ENCODE measurements at places on chromosomes 1 and 21.

GRCh38 chr1:61348025-61348665, 265.8 kb downstream of the NFIA start:
- no peak for DNase-seq

DNA sequence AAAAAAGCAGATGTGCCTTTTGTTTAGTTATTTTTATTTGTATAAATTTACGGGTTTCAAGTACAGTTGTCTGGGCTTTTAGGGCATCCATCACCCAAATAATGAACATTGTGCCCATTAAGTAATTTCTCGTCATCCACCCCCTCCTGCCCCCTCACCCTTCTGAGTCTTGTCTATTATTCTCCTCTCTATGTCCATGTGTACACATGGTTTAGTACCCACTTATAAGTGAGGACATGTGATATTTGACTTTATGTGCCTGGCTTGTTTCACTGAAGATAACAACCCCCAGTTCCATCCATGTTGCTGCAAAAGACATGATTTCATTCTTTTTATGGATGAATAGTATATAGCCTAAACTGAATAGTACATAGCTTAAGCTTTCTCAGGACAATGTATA, 189.2 kb downstream of the ZP4 start:
- no peak for DNase-seq

- no peak for DNase-seq
Measured at GRCh38 chr1:7576946-7577657, 194.0 kb upstream of the VAMP3 start.

- no peak for DNase-seq
Measured at GRCh38 chr1:25800703-25801377, 847 bp downstream of the SELENON start.

DNA sequence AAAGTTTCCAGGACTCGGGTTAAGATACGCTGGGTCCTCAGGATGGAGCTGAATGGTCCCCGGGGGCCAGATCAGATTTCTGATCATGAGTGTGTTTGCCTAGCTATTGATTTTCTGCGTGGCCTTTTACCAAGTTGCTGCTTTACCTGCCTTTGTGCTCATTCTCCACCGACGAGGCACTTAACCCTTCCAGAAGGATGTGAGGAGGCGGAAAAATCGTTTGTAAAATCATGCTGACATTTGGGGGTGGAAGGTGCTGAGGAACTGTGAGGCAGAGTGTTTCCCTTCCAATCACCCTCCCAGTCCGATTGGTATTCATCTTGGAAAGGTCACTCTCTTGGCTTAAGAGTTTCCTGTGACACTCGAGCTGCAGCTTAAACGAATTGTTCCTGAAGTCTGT, 337.1 kb upstream of the KAZN start:
- DNase-seq, result no peak

- DNase-seq, result no peak
Measured at GRCh38 chr21:23900727-23901126, 1706.6 kb downstream of the MRPL39 start.

DNA sequence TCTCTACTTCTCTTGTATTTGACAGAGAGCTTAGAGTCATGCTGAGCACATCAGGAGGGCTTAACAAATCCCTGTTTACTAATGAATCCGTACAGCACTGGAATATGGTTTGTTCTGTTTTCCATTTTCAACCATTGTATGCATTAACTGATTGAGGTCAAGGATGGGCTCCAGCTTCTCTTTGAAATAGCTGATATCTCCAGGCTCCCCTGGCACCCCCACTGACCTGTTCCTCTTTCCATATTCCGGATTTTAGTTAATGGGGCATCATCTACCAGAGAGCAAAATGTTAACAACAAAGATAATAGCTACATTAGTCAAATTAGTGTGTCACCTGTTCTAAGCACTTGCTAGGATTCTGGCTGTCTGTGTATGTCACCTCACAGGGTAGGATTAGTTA, 57.6 kb downstream of the NENF start:
- DNase-seq, result no peak

DNA sequence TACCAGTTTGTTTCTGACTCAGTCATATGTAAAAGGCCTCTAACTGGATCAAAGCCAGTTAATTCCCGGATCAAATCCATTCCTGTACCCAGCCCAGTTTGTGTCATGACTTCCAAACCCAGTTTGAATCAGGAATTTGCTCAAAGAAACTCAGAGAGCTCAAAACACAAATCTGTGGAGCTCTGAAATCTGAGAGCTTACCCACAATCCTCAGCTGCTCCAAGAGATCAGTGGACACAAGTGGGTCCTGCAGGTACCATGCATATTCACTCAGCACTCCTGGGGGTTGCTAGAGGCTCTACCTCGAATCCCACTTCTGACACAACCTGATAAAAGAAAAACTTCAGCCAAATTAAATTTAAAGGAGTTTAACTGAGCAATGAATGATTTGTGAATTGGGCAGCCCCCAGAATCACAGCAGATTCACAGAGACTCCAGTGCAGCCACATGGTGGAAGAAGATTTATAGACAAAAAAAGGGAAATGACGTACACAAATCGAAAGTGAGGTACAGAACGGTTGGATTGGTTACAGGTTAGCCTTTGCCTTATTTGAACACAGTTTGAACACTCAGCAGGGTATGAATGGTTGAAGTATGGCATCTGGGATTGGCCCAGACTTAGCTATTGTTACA, 11.9 kb upstream of the MRPL55 start:
- no peak for DNase-seq

GRCh38 chr1:154593390-154593789, 14.6 kb downstream of the ADAR start:
- no peak for DNase-seq

DNA sequence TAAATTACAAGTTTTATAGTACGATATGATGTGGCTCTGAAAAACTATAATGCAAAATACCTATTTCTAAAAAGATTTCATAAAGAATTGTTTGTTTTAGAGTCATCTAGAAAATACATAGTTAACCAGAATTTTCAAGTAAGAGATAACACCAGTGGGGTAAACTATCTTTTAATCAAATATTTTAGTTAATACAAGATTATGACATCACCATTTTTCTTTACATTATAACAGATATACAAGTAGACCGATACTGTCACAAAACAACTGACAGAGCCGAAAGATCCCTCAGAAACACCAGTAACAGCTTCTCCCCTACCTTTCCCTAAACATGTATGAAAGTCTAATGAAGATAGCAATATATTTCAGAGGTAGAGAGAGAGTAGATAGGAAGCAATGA, 54.2 kb downstream of the EPS15 start:
- DNase-seq, result no peak

- no peak for DNase-seq
Measured at GRCh38 chr1:13675151-13675651, 24.8 kb upstream of the PRDM2 start.

- no peak for DNase-seq
Measured at GRCh38 chr1:84344286-84344685, 42.8 kb downstream of the SAMD13 start.

DNA sequence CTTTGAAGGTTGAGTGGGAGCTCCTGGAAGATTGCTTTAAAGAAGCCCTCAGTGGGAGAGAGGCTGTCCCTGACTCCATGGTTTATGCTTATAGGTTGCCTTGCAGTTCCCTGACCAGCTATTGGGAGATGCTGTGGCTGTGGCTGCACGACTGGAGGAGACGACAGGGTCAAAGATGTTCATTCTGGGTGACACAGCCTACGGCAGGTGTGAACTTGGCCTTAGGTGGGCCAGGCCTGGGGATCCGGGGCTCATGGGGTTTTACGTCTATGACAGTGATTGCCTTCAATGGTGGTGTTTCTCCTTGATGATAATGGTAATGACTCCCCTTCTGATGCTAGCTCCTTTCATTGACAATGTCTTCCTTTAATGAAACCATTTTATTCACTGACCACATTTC, 692 bp downstream of the DPH2 start:
- no peak for DNase-seq

- DNase-seq, result peak; percentile 69
Measured at GRCh38 chr1:9629445-9630201, 21.9 kb upstream of the PIK3CD start.

- DNase-seq, result no peak
Measured at GRCh38 chr21:33308586-33309490, 15.9 kb upstream of the IFNAR1 start.

GRCh38 chr1:59139396-59139795, 157.5 kb upstream of the FGGY start:
- DNase-seq, result no peak

- DNase-seq, result no peak
Measured at GRCh38 chr1:13756557-13757315, 56.7 kb downstream of the PRDM2 start.

- no peak for DNase-seq
Measured at GRCh38 chr1:33237579-33237978, 18.7 kb upstream of the ZNF362 start.

DNA sequence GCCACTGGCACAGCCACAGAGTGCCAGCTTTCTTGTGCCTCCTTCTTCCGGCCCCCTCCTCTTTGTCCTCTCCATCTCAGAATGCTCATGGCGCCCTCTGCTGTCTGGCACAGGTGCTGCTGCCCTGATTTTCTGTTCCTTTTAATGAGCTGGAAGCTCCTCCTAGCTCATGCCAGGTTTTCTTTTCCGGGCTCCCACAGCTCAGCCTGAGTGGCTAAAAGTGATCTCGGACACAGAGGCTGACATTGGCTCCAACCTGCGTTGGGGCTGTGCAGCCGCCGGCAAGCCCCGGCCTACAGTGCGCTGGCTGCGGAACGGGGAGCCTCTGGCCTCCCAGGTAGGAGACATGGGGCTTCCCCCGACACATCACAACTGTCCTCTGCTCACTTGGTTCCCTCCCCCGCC, 18.7 kb downstream of the CNTN2 start:
- DNase-seq, result peak; percentile 49

GRCh38 chr1:24935615-24936484, 5.8 kb upstream of the RUNX3 start:
- no peak for DNase-seq

DNA sequence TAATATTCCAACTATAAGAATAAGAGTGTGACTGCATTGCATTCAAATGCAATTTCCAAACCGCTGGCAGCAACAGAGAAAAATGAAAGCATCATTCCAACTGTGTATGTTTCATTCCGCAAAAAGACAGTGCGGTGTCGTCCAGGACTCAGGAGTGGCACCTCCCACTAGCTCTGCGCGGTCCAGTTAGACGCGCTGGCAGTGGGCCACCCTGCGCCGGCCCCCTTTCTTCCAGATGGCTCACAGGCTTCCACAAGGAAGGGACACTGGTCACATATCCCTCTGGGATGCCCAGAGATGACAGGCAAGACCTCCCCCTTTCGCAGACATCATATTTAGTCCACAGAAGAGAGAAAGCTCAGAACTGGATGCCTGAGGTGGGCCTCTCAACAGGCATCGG, 11.9 kb downstream of the WRAP73 start:
- DNase-seq, result no peak

GRCh38 chr1:177897998-177898654, 71.7 kb downstream of the SEC16B start:
- no peak for DNase-seq

DNA sequence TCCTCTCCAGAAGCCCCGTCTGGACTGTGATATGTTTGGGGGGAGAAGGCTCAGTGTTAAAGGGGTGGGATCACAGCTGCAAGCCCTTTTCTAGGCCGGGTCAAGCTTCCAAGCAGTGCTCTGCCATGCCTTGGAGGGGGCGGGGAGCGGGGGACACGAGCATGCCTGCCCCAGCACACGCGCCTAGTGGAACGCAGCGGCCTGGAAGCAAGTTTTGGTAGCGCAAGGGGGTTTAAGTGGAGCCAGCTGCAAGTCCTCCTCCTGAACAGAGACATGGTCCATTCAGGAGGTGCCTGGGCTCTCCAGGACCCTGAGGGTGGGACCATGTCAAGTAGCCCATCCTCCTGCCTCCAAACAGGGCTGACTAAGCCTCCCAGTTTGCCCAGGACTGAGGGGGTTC, 112.2 kb downstream of the CASZ1 start:
- DNase-seq, result no peak

DNA sequence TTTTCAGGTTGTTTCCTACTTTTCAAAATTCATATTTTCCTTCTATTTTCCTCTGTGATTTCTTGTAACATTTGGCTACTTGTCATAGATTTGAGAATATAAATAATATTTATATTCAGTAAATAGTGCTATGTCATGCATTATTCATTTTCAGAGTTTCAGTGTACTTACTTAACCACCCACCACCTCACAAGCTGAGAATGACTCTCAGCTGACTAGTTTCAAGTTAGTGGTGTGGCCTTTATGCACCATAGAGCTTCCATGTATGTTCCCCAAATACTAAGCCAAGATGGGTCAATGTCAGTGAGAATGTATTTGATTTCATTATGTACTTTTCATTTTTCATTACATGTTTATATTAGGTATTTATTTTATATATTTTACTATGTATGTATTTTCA, 56.9 kb upstream of the RGS1 start:
- no peak for DNase-seq

DNA sequence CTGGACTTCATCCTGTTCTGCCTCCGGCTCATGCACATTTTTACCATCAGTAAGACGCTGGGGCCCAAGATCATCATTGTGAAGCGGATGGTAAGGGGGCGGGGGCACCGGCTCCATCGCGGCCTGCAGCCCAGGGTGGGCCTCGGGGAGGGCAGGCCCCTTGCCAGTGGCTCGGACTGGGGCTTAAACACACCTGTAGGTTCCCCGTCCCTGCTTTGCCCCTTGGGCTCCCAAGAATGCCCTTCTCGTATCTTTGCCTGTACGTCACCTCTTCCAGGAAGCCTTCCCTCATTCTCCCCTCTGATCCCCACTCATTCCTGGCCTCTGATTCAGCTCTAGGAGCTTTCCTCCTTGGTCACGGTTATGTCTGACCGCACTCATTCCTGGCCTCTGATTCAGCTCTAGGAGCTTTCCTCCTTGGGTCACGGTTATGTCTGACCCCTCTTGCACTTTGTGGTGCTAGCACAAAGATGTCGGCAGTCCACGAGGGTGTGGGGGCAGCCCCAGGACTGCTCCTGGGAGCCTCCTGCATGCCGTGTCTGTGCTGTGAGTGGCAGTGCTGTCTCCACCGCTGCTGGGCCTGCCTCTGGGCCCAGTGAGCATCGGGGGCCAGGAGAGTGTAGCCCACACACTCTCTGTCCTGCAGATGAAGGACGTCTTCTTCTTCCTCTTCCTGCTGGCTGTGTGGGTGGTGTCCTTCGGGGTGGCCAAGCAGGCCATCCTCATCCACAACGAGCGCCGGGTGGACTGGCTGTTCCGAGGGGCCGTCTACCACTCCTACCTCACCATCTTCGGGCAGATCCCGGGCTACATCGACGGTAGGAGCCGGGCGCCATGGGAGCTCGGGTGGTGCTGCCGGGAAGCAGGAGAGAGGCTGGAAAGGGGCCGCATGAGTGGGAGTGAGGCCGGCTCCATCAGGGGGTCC, 49.1 kb upstream of the LRRC3 start:
- no peak for DNase-seq

GRCh38 chr1:7199077-7199779, 414.0 kb downstream of the CAMTA1 start:
- no peak for DNase-seq

DNA sequence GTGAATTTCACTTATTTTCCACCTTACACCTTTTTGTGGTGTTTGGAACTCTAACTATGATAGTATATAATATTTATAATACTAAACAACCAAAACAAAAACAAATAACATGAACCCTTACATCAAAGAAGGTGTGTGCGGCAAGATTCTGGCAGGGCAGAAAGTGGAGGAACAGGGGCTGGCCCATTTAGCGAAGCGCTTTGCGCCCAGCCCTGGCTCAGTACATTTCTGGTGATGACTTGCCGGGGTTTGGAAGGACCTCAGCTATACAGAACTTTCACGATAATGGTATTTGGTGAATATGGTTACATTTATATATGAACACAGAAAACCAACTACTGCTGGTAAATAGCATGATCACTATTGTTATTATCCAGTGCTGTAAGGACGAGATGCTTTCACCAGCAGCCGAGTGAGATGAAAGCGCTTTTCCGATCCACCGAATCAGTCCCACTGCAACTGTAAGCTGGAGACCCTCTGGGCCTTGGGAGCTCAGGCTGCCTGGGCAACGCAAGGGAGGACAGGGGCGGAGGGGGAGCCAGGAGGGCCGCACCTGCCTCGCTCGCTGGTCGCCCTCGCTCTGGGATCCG, 63.9 kb downstream of the CD247 start:
- DNase-seq, result no peak

Data from activated CD4-positive, alpha-beta T cell treated with anti-CD3 and anti-CD28 coated beads for 4 hours (primary cell).